ENCODE measurements at places on chromosomes 7 and 10.

DNA sequence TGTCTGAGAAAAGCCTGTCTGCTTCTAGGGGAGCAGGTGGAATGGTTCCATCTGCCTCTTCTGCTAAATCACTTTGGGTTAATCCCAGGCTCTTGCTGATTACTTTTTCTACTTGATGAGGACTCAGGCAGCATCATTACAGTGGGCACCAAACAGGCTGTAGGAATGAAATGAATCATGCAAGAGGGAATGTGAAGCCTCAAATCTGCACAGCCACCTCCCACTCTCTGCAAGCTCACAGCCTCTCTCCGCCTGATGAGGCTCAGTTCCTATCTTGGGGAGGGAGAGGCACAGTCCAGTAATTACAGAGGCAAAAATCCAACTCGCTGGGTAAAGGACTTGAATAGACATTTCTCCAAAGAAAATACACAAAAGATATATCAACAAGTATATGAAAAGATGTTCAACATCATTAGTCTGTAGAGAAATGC is 34.0 kb downstream of the HSPA12A start:
- no peak for DNase-seq

DNA sequence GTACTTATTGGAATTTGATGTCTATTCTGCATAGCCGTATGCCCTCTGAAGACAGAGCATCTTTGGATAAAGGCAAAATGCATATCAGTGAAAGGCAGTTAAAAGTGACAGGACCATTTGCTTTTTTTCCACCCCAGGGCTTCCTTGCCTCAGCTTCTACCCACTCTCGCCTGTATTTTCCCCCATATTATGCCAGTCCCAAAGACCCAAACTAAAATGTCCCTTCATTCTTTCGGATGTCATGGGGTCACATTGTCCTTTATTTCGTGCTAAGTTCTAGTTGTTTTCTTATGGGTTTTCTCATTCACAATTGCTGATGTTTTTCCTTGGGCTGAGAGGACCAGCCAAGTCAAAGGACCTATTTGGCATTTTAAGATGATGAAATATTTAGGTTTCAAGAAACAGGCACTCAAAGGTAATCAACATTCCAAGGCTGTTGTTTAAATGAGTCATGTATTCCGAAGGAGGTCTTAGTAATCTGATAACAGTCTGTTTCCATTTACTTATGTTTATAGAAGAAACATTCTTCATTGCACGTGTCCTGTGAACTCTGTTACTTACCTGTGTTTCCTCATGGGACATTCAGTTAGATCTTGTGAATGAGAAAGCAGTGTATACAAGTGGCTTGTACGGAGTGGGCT is 74.1 kb downstream of the DNAH11 start:
- no peak for DNase-seq

DNA sequence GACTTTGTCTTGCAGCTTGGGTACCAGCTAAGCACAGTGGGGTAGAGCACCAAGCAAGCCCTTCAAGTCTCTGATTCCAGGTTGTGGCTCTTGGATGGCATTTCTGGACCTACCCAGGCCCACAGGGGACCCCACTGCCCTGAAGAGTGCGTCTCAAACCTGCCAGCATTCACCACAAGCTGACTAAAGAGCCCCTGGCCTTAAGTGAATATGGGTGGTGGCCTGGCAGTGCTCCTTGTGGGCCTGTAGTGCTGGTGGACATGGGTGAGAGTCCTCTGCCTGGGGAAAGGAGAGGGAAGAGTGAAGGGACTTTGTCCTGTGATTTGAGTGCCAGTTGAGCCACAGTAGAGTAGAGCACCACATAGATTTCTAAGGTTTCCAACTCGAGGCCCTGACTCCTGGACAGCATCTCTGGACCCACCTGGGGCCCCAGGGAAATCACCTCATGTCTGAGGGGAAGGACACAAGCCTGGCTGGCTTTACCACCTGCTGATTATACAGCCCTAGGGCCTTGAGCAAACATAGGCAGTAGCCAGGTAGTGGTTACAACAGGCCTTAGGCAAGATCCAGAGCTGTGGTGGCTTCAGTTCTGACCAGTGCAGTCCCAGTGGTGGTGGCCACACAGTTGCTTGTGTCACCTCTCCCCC is 23.7 kb downstream of the GSDME start:
- DNase-seq: no peak

DNA sequence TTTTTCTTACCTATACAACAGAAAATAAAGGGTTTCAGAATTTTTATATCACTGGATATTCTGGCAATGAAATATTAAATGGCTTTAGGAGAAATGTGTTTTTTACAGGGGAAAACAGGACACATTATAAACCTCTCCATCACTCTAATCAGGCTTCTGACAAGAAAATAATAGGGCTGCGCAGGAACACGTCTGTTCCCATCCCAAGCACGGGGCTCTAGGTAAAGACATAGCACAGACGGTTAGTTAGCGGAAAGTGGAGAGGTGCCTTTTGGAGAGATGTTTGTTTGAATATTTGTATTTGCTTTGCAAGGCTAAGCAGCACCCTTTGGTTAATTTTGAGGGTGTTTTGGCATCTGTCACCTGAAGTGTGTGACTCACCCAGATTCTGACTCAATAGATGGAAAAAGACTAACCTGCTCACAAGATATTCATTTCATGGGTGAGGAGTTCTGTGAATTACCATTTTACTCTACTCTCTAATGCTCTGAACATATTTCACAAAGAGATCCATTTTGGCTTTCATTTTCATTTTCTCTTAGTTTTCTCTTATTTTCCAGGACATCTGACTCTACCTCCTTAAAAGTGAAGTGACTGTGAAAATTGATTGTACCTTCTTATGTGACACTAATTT is 174.5 kb upstream of the AKR1E2 start:
- no peak for DNase-seq

GRCh38 chr7:115932880-115933279 is 97.7 kb downstream of the TFEC start:
- DNase-seq: no peak

DNA sequence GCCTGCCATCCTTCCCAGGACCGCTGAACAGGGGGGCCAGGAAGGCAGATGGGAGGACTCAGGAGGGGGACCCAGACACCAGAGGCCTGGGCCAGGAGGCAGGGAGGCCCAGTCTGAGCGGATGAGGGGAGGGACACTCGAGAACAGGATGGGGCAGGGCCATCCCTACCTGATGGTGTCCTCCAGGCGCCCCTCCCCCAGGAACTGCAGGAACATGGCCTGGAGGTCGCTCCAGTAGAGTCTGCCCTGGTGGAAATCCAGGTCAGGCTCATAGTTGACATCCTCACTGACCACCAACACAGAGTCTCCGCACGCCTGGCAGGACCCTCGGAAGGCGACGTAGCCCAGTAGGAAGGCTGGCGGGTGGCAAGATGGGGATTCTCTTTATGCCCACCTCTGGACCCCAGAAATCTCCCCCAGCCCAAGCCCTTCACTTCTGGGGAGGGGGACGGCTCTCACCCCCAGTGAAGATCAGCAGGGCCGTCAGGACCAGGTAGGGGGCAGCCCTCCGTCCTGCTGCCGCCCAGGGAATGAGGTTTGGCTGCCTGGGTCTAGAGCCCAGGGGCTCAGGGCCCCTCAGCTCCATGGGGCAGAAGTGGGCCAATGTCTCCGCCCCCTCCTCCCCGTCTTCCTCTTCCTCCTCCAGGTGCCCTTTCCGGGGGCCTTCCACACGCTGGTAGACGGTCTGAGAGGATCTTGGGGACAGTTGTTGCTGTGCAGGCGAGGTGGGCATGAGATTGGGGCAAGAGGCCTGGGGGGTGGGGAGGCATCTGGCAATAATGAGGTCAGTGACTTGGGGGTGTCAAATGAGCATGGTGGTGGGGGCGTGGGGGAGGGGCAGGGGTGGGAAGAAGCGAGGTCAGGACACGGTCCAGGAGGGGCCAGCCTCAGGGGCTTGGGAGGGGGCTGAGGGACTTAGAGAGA is 573 bp downstream of the TFR2 start:
- no peak for DNase-seq

GRCh38 chr10:323651-324293 is 188.5 kb downstream of the ZMYND11 start:
- no peak for DNase-seq

GRCh38 chr7:119783799-119784198 is 489.2 kb upstream of the KCND2 start:
- DNase-seq: no peak

DNA sequence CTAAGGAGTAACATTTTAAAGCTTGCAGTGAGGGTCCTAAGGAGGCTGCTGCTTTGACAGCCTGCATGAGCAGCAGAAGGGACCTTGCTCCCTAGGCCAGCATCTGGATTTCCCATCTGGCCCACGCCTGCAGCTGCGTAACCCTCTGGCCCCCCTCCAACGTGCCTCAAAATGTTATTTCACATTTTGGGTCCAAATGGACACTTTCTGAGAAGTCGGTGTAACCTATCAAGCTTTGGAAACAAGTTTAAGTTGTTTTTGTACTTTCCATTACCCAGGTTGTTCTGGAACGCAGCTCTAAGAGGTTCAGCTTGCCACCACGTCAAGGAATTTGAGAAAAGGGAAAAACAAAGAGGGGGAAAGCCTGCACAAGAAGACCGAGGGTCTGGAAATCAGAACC is 338.3 kb downstream of the KCNMA1 start:
- DNase-seq: no peak

DNA sequence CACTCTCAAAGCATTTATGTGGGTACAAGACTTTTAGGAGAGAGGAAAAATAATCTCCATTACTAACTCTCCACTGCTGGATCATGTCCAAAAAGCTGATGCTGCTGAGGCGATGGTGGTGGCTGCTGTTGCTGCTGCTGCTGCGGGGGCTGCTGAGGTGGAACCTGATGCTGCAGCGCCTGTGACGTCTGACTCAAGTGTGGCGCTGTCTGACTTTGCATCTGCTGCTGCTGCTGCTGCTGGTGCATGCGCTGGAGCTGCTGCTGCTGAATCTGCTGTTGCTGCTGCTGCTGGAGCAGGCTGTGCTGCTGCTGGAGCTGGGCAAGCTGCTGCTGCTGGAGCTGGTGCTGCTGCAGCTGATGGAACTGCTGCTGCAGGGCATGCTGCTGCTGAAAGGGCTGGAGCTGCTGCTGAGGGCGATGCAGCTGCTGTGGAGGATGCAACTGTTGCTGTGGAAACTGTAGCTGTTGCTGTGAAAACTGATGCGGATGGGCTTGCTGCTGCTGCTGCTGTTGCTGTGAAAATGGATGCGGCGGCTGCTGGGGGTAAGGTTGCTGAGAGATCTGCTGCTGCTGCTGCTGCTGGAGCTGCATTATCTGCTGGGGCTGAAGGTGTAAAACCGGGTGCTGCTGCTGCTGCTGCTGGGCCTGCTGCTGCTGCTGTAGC is 34.5 kb downstream of the PAXIP1 start:
- no peak for DNase-seq

- DNase-seq: no peak
These were observed 53.2 kb upstream of the TMEM273 start for GRCh38 chr10:49241385-49241784.

- DNase-seq: no peak
These were observed 80.8 kb downstream of the OSBPL3 start for GRCh38 chr7:24899161-24899560.

All from activated CD4-positive, alpha-beta T cell treated with anti-CD3 and anti-CD28 coated beads for 24 hours (primary cell).